Thoracic aorta (tissue), 2 donors: ENCODE measurements at places on chromosomes 13 and 19.
A peak's percentile ranks its signal among the peaks of the same experiment; 100 is the strongest.

GRCh38 chr13:85080691-85081090 lies 718.5 kb downstream of the SLITRK6 start:
- no peak for DNase-seq

GRCh38 chr19:15210323-15210781 lies 9.6 kb upstream of the NOTCH3 start:
- peak; percentile 85 for DNase-seq

- no peak for DNase-seq
Measured at GRCh38 chr19:10730932-10731331, 13.1 kb downstream of the DNM2 start.

GRCh38 chr13:67351909-67352308 lies 121.8 kb upstream of the PCDH9 start:
- DNase-seq: no peak

GRCh38 chr19:45059258-45059965 lies 16.9 kb downstream of the ZNF296 start:
- no peak for DNase-seq
